ENCODE measurements at places on chromosomes 5 and 9. TPM values are rescaled to one million over a fixed set of nuclear protein-coding genes. Genes with fewer than 3 reads are reported as not detected.

- peaks cover 21% of the 10 kb centered on the region for H3K4me1 ChIP-seq
- H3K27me3 ChIP-seq: no peaks in the 10 kb centered on the region
- peaks cover 42% of the 10 kb centered on the region for H3K36me3 ChIP-seq
- no peak overlapping the region for H3K27ac ChIP-seq
- H3K4me3 ChIP-seq: no peak overlapping the region
These were observed 3.4 kb upstream of the CAMSAP1 start for GRCh38 chr9:135910757-135911156.

DNA sequence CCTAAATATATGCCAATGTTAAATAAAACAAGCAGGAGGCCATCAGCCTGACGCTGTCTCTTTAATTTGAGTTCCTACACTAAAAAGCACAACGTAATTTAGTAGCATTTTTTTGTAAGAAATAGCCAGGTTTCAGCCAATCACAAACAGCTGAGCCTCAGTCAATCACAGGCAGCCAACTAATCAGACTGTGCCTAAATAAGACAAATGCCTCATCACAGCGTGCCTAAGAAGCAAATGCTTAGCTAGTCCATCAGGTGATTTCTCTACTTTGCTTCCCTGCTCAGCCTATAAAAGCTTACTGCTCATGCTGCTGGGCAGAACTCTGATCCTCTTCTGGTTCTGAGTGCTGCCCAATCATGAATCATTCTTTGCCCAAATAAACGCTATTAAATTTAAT lies 38.3 kb upstream of the RORB start:
- H3K4me1 ChIP-seq: no peaks in the 10 kb centered on the region
- H3K27me3 ChIP-seq: no peaks in the 10 kb centered on the region
- H3K36me3 ChIP-seq: no peaks in the 10 kb centered on the region
- H3K4me3 ChIP-seq: no peak overlapping the region

Gene AIF1L
- total RNA-seq: 16.2 TPM

GRCh38 chr9:137172901-137173795 lies 1.3 kb upstream of the TMEM210 start:
- peaks cover 8% of the 10 kb centered on the region for H3K27me3 ChIP-seq
- H3K4me3 ChIP-seq: no peak overlapping the region
- no peak overlapping the region for H3K27ac ChIP-seq
- H3K4me1 ChIP-seq: peaks cover 27% of the 10 kb centered on the region
- H3K36me3 ChIP-seq: peaks cover 4% of the 10 kb centered on the region

DNA sequence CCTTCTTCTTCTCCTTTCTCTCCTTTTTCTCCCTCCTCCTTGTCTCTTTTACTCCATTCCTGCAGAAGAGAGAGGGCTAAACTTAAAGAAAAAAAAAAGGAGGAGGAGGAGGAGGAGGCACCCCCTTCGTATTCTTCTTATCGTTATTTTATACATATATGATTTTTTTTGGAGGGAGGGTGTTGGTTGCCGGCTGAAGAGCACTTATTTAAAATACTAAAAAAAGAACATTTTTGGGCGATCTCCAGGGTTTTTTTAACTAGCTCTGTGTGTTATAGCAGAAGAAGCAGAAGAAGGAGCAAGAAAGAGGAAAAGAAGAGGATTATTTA lies 381 bp downstream of the NR2F1 start:
- H3K36me3 ChIP-seq: no peaks in the 10 kb centered on the region
- H3K27me3 ChIP-seq: no peaks in the 10 kb centered on the region
- peaks cover 41% of the 10 kb centered on the region for H3K4me1 ChIP-seq
- H3K27ac ChIP-seq: peak overlapping the region; percentile 90
- no peak for DNase-seq

Gene TIFAB
- not detected for total RNA-seq

- H3K4me3 ChIP-seq: no peak overlapping the region
- no peak for DNase-seq
- no peak overlapping the region for H3K27ac ChIP-seq
- no peaks in the 10 kb centered on the region for H3K27me3 ChIP-seq
- no peaks in the 10 kb centered on the region for H3K4me1 ChIP-seq
These were observed 2271.0 kb upstream of the C9orf72 start for GRCh38 chr9:29844251-29844650.

Gene AOPEP
- total RNA-seq: 305 TPM

Gene OR1Q1
- total RNA-seq: not detected

GRCh38 chr5:157582731-157583620 lies 7.4 kb upstream of the ADAM19 start:
- H3K4me1 ChIP-seq: no peaks in the 10 kb centered on the region
- H3K27me3 ChIP-seq: no peaks in the 10 kb centered on the region
- H3K36me3 ChIP-seq: no peaks in the 10 kb centered on the region
- H3K4me3 ChIP-seq: no peak overlapping the region

- peaks cover 55% of the 10 kb centered on the region for H3K4me1 ChIP-seq
- no peaks in the 10 kb centered on the region for H3K36me3 ChIP-seq
- H3K27me3 ChIP-seq: no peaks in the 10 kb centered on the region
- peak overlapping the region; percentile 82 for H3K27ac ChIP-seq
These were observed 103.5 kb upstream of the COL5A1 start for GRCh38 chr9:134537951-134538641.

Gene PIP5K1B
- 2.9 TPM for total RNA-seq

DNA sequence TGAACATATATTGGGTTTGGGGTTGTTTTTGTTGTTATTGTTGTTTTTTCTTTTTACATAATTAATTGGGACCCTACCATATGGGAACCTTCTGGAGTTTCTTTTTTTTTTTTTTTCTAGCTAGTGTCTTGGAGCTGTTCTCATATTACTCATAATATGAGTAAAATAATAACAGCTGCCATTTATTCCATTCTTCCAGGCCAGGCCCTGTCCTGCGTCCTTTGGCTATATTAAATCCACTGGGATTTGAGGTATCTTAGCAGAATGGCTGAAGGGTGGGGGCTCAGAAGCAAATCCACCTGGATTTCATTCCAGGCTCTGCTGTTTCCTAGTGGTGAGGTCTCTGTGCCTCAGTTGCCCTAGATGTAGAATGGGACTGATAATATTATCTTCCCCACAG lies 47.2 kb upstream of the RPL26L1 start:
- H3K36me3 ChIP-seq: no peaks in the 10 kb centered on the region
- peaks cover 9% of the 10 kb centered on the region for H3K4me1 ChIP-seq
- peak overlapping the region; percentile 29 for H3K27ac ChIP-seq
- H3K27me3 ChIP-seq: no peaks in the 10 kb centered on the region

DNA sequence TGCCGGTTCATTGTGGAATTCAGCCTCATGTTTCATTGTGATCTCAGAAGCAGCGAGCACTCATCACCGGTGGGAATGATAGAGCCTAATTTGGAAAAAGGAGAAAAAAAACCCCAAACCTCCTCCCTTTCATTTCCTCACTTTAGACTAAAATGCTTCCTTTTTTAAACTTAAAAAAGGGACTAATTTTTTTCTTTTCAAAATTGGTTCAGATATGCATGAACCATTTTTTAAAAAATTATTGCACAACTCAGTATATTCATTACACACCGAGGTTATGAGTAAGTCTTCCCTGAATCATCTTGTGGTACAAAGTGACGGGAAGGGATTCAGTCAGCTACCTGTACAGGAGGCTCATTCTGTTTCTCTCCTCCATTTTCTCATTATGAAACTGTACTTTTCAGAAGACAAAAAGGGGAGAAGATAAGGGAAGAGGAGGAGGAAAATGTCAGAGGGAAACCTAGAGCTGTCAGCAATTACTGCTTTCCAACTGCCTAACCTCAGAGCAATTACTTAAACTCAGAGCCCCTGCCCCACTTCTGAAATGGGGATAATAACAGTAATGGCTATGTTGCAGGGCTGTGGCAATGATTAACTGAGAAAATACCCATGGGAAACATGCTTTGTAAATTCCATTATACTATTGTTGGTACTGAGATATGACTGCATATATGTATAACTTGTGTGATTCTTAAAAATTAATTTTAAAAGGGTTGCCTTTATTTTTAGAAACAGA lies 24.0 kb downstream of the GALNT10 start:
- DNase-seq: no peak
- H3K4me3 ChIP-seq: no peak overlapping the region
- no peak overlapping the region for H3K27ac ChIP-seq
- H3K27me3 ChIP-seq: no peaks in the 10 kb centered on the region
- H3K4me1 ChIP-seq: peaks cover 16% of the 10 kb centered on the region

DNA sequence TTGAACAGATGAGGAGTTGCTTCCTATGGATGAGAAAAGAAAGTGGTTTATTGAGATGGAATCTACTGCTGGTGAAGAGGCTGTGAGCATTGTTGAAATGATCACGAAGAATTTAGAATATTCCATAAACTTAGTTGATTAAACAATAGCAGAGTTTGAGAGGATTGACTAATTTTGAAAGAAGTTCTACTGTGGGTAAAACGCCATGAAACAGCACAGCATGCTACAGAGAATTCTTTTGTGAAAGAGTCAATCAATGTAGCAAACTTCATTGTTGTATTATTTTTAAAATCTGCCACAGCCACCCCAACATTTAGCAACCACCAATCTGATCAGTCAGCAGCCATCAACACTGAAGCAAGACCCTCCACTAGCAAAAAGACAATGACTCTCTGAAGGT lies 309.1 kb downstream of the SPOCK1 start:
- no peaks in the 10 kb centered on the region for H3K36me3 ChIP-seq
- H3K27ac ChIP-seq: no peak overlapping the region
- H3K27me3 ChIP-seq: no peaks in the 10 kb centered on the region

DNA sequence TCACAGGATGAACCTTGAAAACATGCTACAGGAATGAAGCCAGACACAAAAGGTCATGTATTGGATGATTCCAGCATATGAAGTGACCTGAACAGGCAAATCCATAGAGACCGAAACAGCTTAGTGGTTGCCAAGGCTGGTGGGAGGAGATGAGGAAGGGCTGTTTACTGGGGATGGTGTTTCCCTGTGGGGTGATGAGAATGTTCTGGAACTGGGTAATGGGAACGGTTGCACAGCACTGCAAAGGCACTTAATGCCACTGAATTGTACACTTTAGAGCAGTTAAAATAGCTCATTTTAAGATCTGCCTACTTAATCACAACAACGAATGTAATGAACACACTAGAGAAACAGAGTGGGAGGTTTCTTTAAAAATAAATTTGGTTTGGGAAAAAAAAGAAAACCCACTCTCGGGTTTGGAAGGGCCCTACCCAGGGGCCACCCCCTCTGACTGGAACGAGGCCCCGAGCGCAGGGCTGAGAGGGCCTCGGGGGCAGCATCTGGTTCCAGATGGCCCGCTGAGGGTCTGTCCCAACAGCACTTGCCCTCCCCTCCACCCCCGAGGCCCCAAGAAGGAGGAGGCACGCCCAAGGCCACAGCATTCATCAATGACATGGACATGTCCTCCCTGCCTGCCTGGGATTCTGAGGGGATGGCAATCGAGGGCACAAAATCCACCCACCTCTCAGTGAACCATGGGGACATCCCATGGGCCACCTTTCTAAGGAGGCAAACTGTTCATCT lies 31.7 kb downstream of the SARDH start:
- H3K27ac ChIP-seq: no peak overlapping the region
- peaks cover 18% of the 10 kb centered on the region for H3K4me1 ChIP-seq
- H3K36me3 ChIP-seq: no peaks in the 10 kb centered on the region
- no peak overlapping the region for H3K4me3 ChIP-seq
- DNase-seq: no peak

- DNase-seq: no peak
- H3K36me3 ChIP-seq: no peaks in the 10 kb centered on the region
- H3K4me3 ChIP-seq: no peak overlapping the region
- no peaks in the 10 kb centered on the region for H3K4me1 ChIP-seq
These were observed 361.1 kb upstream of the TLE4 start for GRCh38 chr9:79210541-79211243.

- peaks cover 6% of the 10 kb centered on the region for H3K36me3 ChIP-seq
- H3K4me1 ChIP-seq: no peaks in the 10 kb centered on the region
- no peak overlapping the region for H3K4me3 ChIP-seq
- no peaks in the 10 kb centered on the region for H3K27me3 ChIP-seq
These were observed 5.0 kb upstream of the NIPSNAP3B start for GRCh38 chr9:104758974-104759373.

DNA sequence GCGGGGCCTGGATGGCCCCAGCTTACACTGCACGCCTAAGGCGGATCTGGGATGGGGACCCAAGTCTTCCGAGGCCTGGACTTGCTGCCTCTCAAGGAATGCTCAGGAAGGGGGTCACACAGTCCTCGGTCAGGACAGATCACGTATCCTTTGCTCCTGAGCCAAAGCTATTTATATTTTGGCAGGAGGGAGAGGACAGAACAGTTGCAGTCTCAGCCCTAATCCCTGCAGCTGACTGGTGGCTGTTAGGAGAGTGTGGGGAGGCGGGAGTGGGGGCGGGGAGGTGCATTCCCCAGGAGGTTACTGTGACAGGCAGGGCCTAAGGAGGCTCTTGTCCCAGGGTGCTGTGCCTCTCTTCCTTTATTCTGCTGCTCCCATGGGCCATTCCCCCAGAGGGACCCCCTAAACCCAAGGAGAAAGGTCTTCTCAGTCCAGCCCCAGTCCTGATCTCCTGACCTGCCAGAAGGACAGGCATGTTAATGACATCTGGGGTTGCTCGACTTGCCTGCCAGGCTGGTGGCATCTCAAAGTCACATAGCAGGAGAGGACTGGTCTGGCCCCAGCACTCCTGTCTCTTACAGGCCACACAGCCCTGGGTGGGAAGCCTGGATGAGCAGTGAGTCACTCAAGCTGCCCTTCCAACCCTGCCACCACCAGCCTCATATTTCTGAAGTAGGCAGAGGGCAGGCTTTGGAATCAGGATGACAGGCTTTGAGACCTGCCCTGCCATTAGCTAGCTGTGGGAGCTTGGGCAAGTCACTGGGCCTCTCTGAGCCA lies 51.9 kb downstream of the COL27A1 start:
- DNase-seq: no peak
- H3K36me3 ChIP-seq: no peaks in the 10 kb centered on the region
- no peaks in the 10 kb centered on the region for H3K27me3 ChIP-seq
- H3K4me3 ChIP-seq: no peak overlapping the region
- peaks cover 46% of the 10 kb centered on the region for H3K4me1 ChIP-seq

Gene GRXCR2
- not detected for total RNA-seq

Gene FBXL7
- 21.1 TPM for total RNA-seq

DNA sequence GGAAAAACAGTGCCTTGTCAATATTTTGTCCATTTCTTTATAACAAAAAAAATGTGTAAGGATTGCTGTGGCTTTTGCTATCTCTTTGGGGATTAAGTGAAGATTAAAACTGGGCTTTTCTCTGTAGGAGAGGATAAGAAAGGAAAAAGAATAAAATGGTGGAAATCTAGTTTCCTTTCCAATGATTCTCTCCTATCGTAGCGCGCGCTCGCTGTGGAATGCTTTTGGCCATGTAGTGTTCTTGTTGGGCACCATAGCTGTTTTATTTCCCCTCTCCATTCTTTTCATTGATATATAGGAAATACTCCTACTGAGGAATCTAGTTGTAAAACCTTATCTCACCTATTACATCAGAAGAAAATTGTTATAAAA lies 1.5 kb downstream of the STXBP1 start:
- H3K4me1 ChIP-seq: peaks cover 23% of the 10 kb centered on the region
- peak overlapping the region; percentile 98 for H3K27ac ChIP-seq
- no peaks in the 10 kb centered on the region for H3K36me3 ChIP-seq
- no peak for DNase-seq
- no peaks in the 10 kb centered on the region for H3K27me3 ChIP-seq

Gene AFF4
- total RNA-seq: 79.1 TPM

GRCh38 chr5:616484-617039 lies 4.4 kb downstream of the CEP72 start:
- peaks cover 3% of the 10 kb centered on the region for H3K4me1 ChIP-seq
- no peak for DNase-seq
- no peak overlapping the region for H3K27ac ChIP-seq
- peaks cover 27% of the 10 kb centered on the region for H3K36me3 ChIP-seq
- H3K27me3 ChIP-seq: no peaks in the 10 kb centered on the region
- no peak overlapping the region for H3K4me3 ChIP-seq

GRCh38 chr9:104992659-104993058 lies 64.7 kb upstream of the ABCA1 start:
- peak overlapping the region; percentile 94 for H3K27ac ChIP-seq
- H3K36me3 ChIP-seq: no peaks in the 10 kb centered on the region
- no peak for DNase-seq

- no peaks in the 10 kb centered on the region for H3K36me3 ChIP-seq
- DNase-seq: no peak
- no peaks in the 10 kb centered on the region for H3K4me1 ChIP-seq
- H3K27ac ChIP-seq: no peak overlapping the region
- no peaks in the 10 kb centered on the region for H3K27me3 ChIP-seq
- H3K4me3 ChIP-seq: no peak overlapping the region
These were observed 22.4 kb upstream of the ATG10 start for GRCh38 chr5:81949462-81949861.

Measured in vagina (tissue), 2 donors.